M059J (cell line): ENCODE measurements at places on chromosomes 3 and 15. TPM values are rescaled to one million over a fixed set of nuclear protein-coding genes. Genes with fewer than 3 reads are reported as not detected.
A peak's percentile ranks its signal among the peaks of the same experiment; 100 is the strongest.

DNA sequence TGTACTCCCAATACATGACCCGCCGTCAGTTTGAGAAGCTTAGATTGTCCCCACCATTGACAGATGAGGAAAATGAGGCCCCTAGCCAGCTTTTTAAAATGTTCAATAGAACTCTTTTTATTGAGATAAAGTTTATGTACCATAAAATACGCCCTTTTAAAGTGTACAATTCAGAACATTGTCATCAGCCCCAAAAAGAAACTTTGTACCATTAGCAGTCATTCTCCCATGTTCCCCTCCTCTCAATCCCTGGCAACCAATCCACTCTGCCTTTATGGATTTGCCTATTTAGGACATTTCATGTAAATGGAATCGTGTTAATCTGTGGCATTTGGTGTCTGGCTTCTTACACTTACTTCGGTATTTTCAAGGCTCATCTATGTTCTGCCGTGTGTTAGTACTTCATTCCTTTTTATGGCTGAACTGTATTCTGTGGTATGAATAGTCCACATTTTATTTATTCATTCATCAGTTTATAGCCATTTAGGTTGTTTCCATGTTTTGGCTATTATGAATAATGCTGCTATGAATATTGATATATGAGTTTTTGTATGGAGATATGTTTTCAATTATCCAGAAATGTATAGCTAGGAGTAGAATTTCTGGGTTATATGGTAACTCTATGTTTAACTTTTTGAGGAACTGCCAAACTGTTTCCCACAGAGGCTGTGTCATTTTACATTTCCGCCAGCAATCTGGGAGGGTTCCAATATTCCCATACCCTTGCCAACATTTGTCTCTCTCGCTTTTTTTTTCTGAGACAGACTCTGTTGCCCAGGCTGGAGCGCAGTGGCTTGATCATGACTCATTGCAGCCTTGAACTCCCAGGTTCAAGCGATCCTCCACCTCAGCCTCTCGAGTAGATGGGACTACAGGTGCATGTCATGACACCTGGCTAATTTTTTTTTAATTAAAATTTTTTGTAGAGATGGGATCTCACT lies 15.3 kb upstream of the PTPN23 start:
- peak; percentile 87 for DNase-seq

DNA sequence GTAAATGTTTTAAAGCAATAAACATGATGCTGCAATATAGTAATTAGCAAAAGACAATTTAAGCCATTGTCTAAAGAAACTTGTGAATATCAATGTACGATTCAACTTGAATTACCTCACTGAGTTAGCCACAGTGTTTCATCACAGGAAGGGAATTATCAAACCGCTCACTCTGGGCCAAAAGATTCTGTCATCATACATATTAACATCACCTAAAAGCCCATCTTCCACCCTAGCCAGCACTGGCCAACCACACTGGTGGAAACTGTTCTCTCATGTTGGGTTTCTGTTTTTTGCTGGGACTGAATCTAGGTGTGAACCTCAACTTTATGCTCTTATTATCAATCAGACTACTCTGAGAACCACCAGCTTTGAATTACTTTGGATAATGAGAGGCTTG lies 497.7 kb upstream of the THBS1 start:
- peak; percentile 39 for DNase-seq

- DNase-seq: peak; percentile 86
Observed at GRCh38 chr15:48682942-48683651, 37.6 kb upstream of the FBN1 start.

DNA sequence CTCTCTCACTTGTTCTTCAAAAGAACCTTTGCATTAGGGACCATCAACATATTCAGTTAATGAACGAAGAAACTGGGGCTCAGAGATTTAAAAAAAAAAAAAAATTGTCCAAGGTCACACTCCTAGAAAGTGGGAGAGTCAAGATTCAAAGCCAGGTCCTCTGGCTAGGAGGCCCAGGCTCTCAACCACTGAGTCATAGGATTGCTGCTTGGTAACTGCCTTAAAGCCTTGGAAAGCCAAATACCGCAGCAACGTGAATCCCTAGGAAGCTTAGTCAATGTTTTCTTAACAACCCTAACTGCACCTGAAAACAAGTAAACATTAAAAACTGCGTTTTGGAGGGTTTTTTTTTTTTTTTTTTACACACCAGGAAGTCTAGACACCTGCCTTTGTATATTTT lies 156.8 kb downstream of the WNT5A start:
- peak; percentile 99 for DNase-seq

HCN4 gene
- 0.17 TPM in 1 of 2 replicates, not detected in the other for total RNA-seq

ACP3 gene
- total RNA-seq: 0.52 and 1.9 TPM in 2 replicates

- no peak for DNase-seq
Observed at GRCh38 chr3:113223475-113224281, 12.3 kb downstream of the BOC start.

TRAIP gene
- 6.5 and 9.9 TPM in 2 replicates for total RNA-seq

- DNase-seq: peak; percentile 67
Observed at GRCh38 chr15:98904544-98904943, 103.0 kb downstream of the PGPEP1L start.

TAGLN3 gene
- total RNA-seq: 1.6 and 3.2 TPM in 2 replicates

SAXO2 gene
- 0.42 TPM in 1 of 2 replicates, not detected in the other for total RNA-seq

DNA sequence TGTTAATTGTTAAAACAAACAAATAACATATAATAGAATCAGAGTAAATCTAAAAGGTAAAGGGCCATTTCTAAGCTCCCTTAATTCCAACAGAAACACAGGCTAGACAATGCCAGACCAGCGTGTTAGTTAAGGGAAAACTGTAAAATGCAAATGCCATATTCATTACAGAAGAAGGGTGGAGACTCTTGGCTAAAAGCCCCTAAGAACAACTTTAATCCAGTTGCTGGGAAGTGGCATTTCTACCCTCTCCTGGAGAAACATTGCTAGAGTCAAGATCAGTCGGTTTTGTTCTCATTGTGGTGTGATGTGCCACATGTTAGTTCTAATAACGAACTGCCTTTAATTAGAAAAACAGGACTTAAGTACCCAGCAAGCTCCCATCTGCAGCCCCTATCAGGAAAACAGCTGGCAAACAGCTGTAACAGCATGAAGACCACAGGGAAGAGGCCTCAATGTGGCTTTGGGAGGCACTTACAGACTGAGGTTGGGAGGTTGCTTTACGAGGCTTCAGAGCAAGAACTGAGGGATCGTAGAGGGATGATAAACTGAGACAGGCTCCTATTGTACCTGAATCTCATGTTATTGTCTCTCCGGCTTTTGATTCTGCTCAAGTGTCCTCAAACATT lies 1134.8 kb downstream of the ROBO1 start:
- DNase-seq: no peak

- no peak for DNase-seq
Observed at GRCh38 chr15:75389791-75390382, 21.5 kb upstream of the MAN2C1 start.

DNA sequence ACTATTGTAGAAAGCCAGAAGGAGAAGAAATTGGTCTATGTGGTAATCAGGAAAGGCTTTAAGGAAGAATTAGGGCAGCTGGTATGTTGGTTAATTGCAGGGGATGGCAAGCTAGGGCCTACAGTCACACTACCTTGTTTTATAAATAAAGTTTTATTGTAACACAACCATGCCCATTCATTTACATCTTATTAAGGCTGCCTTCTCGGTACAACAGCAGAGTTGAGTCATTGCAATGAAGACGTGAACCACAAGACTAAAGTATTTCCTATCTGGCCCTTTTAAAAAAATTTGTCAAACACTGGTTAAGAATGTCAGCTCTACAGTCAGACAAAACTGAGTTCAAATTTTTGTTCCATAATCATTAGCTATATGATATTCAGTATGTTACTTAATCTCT lies 8.3 kb downstream of the SERPINI1 start:
- peak; percentile 34 for DNase-seq

SNX22 gene
- total RNA-seq: 0.20 and 0.27 TPM in 2 replicates

DNA sequence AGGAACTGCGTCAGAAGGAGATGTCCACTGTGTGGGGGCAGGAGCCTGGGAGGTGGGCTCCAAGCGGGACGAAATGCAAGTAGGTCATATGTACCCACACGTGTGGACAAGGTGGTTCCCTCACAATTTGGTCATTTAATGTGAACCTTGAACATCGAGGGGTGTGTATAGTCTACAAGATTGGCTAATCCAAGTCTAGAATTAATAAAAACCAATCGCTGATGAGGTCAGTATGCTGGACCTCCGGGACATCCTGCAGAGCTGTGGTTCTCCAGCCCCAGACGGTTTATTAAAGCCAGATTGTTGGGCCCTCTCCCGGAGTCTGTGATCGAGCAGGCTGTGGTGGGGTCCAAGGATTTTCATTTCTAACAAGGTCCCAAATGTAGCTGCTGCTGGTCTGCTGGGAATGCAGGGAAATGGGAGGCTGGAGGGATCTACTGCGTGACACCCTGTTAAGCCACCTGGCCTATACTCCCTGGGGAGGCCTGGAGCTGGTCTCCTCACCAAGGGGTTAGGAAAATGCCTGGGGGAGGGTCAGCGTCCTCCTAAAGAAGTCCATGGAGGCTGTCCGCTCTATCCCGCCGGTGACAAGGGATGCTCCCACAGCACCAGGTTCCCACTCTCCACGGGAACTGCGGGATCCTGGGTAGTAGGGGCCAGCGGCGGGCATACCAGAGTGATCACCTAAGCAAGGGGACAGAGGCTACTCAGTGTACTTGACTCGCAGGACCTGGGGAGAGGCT lies 25.1 kb downstream of the PCSK6 start:
- no peak for DNase-seq

DNA sequence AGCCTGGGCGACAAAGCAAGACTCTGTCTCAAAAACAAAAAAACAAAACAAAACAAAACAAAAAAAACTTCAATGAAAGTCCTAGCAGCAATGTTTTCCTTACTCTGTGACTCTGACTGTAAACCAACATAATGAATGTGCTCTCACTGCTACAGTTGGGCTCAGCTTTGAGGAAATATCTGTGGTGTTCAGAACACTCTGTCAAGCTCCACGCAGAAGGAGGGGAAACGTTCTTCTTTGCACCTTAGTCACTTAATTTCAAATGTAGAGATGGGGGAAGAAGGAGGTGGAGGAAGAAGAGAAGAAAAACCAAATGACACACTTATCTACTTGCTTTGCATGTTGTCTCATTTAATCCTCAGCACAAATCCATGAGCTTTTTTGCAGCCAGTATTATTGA lies 107.1 kb upstream of the UBE3A start:
- DNase-seq: no peak

GRCh38 chr3:43176666-43177065 lies 70.8 kb upstream of the POMGNT2 start:
- no peak for DNase-seq

GREM1 gene
- total RNA-seq: not detected in 2 replicates

- DNase-seq: no peak
Observed at GRCh38 chr15:40254452-40254851, 15.6 kb downstream of the PAK6 start.

DNA sequence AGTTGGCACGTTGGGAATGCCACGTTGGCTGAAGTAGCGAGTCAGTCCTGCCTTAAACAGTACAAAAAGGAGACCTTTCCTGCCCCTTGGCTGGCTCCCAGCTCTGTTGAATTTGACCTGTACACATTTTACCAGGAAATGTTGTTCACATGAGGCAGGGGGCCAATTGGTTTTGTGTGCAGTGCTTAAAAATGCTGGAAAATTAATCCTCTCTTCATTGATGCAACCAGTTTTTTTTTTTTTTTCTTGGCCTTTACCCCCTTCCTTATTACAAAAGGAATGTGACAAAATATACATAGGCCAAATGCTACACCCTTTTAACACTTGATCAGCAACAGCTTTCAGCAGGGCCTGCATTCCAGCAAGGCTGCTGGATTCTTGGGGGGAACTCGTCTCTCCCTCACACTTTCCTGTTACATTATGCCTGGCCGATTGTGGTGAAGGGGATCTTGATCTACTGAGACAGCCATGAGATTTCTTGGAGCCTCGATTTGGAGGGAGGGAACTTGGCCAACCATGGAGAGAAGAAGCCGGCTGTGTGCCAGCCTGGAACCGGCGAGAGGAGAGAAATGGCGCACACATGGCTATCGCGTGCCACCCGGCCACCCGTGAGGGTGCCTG lies 93.1 kb downstream of the DNASE1L3 start:
- DNase-seq: peak; percentile 33

- DNase-seq: no peak
Observed at GRCh38 chr3:5466065-5466464, 278.6 kb downstream of the EDEM1 start.

- DNase-seq: no peak
Observed at GRCh38 chr15:34786206-34786605, 9.1 kb downstream of the ACTC1 start.

ATP13A5 gene
- not detected in 2 replicates for total RNA-seq

GRCh38 chr3:10142707-10143560 lies 1.4 kb downstream of the VHL start:
- DNase-seq: no peak

NANOGP8 gene
- not detected in 2 replicates for total RNA-seq

- DNase-seq: no peak
Observed at GRCh38 chr3:88311826-88312225, 162.1 kb downstream of the C3orf38 start.

- DNase-seq: no peak
Observed at GRCh38 chr15:68416158-68416535, 15.8 kb downstream of the ITGA11 start.

GRCh38 chr3:36444909-36445308 lies 64.6 kb downstream of the STAC start:
- DNase-seq: peak; percentile 57

ATP13A3 gene
- 91.3 and 134 TPM in 2 replicates for total RNA-seq

OR5H2 gene
- not detected in 2 replicates for total RNA-seq

GRCh38 chr15:37595426-37595970 lies 338.9 kb upstream of the TMCO5A start:
- no peak for DNase-seq

DNA sequence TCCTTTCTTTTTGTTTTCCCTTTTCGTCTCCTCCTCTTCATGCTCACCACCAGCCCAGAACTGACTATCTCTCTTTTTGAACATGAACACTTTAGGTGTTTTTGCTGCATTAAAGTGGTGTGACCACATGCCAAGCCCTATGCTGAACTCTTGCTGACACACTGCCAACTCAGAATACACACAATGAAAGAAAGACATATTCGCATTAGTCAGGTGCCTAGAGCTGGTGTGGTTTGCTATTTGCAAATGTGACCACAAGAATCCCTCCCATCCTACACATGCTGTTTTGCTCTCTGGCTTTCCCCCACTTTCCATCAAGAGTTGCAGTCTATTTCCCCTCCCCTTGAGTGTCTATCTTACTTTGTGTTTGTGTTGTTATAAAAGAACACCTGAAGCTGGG lies 967.8 kb upstream of the CFAP20DC start:
- peak; percentile 86 for DNase-seq

DNA sequence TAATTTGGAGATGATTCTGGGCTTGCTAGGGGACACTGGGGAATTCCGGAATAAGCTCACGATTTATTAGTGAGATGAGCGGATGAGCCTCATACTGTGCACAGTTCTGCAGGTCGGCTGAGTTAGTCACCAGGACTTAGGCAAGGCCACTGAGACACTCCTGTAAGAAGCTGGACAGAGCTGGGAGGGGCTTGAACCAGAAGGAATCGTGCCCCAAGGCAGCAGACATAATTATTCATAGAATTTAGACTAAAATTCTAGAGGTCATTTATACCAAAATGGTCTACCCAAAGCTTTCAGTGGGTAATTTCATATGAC lies 121.4 kb downstream of the VGLL4 start:
- DNase-seq: peak; percentile 65

DNA sequence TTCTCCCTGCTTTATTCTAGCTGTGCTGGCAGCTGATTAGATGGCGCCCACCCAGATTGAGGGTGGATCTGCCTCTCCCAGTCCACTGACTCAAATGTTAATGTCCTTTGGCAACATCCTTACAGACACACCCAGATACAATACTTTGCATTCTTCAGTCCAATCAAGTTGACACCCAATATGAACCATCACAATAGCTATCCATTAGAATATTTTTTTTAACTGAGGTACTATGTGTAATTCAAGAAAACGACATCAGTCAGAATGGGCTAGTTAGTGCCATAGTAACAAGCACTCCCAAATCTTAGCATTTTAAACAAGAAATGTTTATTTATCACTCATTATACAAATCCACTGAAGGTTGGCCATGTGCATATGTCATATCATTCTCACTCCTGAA lies 723.1 kb downstream of the NR2F2 start:
- DNase-seq: no peak
